ENCODE measurements at places on chromosomes 1 and 21.
A peak's percentile ranks its signal among the peaks of the same experiment; 100 is the strongest.

GRCh38 chr1:29120947-29121485, 2.7 kb downstream of the TMEM200B start:
- peak; percentile 64 for DNase-seq

- DNase-seq, result no peak
Observed at GRCh38 chr1:25122747-25123146, 109.6 kb downstream of the SYF2 start.

DNA sequence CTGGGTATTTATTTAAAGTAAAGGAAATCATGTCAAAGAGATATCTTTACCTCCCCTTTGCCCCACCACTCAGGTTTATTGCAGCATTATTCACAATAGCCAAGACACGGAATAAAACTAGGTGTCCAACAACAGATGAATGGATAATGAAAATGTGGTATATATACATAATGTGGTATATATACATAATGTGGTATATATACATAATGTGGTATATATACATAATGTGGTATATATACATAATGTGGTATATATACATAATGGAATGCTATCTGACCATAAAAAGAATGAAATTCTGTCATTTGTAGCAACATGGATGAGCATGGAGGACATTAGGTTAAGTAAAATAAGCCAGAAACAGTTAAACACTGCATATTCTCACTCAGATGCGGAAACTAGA, 262.6 kb upstream of the PLXNA2 start:
- no peak for DNase-seq

DNA sequence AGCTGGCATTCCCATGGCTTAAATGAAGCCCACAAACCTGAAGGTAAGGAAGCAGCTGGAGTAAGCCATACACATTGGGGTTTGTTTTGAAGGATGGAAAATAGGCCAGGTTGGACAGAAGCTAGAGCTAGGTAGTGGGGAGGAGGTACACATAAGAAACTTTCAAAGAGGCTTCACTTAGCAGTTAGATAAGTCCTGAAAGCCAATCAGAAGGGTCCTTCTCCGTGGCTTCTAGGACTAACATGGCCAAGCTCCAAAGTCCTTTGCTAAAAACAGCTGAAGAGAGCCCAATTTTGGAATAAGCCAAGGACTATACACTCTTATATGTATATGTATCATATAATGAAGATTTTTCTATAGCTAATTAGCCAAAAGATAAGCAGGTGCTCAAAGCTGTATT, 1.8 kb downstream of the EYA3 start:
- no peak for DNase-seq

GRCh38 chr1:17192394-17193221, 12.3 kb upstream of the PADI1 start:
- no peak for DNase-seq

- peak; percentile 52 for DNase-seq
Observed at GRCh38 chr1:93437976-93438605, 9.8 kb upstream of the FNBP1L start.

DNA sequence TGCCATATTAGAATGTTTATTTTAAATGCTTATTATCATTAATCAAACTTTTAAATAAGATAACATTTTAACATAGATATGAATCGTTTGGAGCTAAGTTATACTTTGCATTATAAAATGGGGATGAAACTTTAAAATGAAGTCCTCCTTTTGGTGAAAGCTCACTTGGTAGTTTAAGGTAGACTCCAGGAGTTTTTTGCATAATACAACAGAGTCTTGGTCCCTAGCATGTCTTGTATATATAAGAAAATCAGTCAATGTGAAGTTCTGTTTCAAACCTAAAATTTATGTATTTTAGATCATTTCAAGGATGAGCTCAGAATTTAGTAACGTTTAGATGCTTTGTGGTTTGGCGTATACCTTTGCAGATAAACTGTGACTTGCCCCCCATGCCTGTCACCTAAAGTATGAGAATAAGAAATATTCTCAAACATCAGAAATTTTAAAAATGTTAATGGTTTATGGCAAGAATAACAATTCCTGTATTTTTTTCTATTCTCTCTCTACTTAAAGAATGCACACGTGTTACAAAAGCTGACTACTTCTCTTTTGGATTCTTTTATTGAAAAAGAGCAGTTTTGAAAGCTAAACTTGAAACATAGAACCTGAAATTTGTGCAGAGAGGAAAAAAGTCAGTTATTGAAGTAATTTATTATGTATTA, 3.8 kb downstream of the NFIA start:
- no peak for DNase-seq

DNA sequence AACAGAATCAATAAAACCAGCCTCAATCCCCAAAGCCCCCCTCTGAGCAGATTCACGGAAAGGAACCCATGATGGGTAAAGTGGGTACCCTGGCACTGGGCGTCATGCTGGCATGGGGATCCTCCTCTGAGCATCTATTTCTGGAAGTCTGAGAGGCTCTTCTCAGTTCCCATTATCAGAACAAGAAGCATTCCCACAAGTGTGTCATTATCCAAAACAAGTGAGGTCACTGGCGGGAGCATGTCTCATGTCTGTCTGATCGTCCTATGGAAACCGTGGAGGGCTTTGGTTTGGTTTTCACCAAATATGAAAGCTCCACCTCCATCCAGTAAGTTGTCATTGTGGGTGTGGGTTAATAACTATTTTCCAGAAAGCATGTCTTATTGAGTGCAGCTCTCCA, 70.7 kb downstream of the PGM1 start:
- no peak for DNase-seq

DNA sequence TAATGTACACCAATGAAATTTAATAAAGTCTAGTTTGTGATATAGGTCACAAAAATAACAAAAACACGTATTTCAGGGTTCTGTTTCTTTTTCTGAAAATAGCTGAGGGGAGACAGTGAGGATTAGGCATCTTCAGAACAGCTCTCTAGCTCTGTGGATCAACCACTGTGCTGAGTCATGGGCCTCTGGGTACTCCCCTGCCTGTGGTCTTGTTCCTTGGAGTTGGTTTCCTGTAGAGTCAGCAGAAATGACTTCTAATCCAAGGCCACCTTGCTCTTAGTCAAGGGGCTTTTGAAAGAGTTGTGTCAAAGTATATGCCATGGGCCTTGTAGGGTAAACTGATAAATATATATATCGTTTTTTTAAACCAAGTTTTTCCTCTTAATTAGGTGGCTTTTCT, 141.8 kb upstream of the ZRANB2 start:
- DNase-seq, result no peak

- DNase-seq, result no peak
Observed at GRCh38 chr1:182811975-182812722, 22.6 kb downstream of the NPL start.

DNA sequence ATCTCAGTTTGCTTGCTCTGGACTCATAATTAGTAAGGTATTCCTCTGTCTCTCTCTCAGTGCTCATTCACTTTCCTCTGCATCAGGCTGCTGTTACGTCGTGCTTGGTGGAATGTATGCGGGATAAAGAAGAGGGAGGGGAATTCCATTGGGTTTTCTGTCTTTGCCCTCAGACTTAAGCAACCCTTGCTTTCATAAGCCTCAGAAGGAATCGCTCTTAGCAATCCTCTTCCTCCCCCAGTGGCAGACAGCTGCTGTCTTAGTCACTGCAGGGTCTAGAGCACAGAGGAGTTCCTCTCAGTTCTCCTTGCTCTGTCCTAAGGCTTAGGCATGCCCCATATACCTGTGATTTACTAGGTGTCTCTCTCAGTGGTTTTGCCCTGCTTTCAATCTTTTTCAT, 19.1 kb upstream of the NTMT2 start:
- no peak for DNase-seq

- DNase-seq, result no peak
Observed at GRCh38 chr1:183634429-183635065, 1.0 kb downstream of the ARPC5 start.

GRCh38 chr1:55418208-55419000, 203.2 kb upstream of the USP24 start:
- no peak for DNase-seq

GRCh38 chr1:58837886-58838285, 54.0 kb upstream of the JUN start:
- no peak for DNase-seq

GRCh38 chr1:14970115-14970798, 183.3 kb upstream of the TMEM51 start:
- no peak for DNase-seq

- peak; percentile 33 for DNase-seq
Observed at GRCh38 chr1:165403835-165404482, 41.0 kb downstream of the RXRG start.

DNA sequence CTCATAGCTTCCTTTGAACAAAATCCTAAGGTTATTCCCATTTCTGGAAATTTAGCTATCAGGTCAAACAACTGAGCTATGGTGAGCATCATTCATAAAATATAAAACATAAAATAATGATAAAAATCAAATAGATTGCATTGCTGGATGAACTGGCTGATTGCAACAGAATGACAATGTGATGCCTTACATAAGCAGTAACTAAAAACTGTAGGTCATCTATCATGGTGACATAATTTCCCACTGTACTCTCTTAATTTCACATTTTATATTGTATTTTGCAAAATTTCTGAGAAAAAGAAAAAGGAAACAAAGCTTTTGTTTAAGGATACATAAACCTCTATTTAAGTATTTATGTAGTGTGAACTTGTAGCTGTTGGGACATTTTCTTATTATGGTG, 4.6 kb downstream of the PTGER3 start:
- DNase-seq, result no peak

- DNase-seq, result no peak
Observed at GRCh38 chr1:95286479-95286878, 52.5 kb downstream of the RWDD3 start.

- DNase-seq, result no peak
Observed at GRCh38 chr1:184101141-184101540, 49.6 kb downstream of the TSEN15 start.

DNA sequence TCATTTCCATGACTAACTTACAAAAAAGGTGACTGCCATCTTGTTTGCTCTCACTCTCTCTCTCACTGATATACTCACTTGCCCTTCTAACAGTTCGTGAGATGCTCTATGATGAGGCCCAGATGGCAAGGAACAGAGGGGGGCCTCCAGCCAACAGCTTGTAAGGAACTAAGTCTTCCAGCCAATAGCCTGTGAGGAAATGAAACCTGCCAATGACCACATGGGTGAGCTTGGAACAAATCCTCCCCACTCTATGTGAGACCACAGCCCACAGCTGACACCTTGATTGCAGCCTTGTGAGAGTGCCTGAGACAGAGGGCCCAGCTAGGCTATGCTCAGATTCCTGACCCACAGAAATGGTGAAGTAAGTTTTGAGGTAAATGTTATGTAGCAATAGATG, 153.7 kb downstream of the HHIPL2 start:
- no peak for DNase-seq

Measured in CD4-positive, alpha-beta T cell treated with Interleukin-21 for 1 hour (primary cell).